Activated T-cell treated with anti-CD3 and anti-CD28 coated beads, Interleukin-2, amount 50 U/mL, for 4 hours (primary cell): ENCODE measurements at places on chromosomes 3 and 15.

GRCh38 chr3:190097025-190097424 lies 23.7 kb downstream of the P3H2 start:
- no peak for DNase-seq

- DNase-seq, result no peak
These were observed 233.4 kb downstream of the ADAMTS17 start for GRCh38 chr15:100108346-100108745.

DNA sequence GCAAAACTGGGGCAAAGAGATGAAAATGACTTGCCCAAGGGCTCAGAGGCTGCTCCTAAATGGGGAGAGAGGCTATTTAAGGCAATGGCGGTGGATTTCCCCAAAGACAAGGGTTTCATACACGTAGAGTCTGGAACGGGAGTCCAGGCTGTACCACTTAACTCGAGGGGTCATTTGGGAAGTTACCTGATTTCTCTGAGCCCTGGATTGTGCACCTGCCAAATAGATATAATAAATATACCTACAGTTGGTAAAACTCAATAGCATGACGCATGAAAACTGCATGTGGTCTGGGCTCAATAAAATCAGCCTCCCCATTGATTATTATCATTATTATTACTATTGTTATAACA lies 1.3 kb upstream of the ITPR1 start:
- no peak for DNase-seq

DNA sequence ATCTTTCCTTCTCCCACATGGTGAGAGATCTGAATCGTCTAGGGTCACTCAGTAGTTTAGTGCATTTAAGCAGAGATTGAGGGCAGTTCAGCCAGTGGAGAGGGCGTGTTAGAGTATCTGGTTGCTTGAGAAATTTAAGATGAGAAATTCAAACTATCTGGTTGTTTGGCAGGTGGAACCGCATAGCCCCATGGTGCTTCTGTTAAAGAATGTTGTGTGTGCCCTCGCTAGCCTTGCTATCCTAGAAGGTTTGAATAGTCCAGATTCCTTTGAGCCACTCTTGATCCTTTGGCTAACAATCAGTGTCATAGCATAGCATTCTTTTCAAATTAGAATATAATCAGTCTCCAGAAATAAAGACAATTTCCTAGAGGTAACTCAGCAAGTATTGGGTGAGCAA lies 32.1 kb downstream of the ABHD17C start:
- DNase-seq, result no peak

DNA sequence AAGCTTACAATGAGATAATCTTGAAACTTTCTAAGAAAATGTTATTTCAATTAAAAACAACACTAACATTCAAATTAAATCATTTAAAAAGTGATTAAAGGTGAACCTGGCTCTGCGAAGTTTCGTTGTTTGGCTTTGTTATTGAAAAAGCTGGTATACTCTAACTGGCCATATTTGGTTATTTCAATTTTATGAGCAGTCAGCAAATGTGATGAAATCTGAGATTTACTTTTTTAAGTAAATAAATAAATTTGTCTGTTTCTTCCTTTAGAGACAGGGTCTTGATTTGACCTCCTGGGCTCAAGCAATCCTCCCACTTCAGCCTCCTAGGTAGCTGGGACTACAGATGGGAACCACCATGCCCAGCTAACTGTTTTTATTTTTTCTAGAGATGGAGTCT lies 38.0 kb downstream of the CDV3 start:
- DNase-seq, result no peak

DNA sequence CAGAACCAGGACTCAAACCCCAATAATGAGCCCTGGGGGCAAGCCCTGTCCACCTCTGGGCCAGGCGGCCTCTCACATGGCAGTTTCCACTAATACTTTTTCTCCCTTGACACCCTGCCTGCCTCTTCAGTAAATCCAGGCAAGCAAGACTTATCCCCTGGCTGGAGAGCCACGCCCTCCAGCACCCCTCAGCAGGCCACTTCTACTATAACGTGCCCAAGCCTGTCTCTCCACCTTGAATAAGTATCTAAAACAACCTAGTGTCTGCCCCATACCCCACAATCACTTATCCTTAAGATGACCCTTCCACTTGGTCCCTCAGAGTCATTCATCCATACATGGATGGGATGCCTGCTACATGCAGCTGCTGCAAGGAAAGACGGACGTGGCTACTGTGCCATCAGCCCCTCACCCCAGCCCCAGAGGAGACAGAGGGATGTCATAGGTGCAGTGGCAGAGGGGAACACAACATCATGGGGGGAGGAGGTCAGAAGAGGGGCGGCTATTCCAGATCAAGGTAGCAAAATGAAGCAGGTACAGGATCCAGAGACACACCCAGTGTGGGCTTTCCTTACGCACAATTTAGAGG lies 63.4 kb downstream of the LRIG1 start:
- DNase-seq, result no peak

DNA sequence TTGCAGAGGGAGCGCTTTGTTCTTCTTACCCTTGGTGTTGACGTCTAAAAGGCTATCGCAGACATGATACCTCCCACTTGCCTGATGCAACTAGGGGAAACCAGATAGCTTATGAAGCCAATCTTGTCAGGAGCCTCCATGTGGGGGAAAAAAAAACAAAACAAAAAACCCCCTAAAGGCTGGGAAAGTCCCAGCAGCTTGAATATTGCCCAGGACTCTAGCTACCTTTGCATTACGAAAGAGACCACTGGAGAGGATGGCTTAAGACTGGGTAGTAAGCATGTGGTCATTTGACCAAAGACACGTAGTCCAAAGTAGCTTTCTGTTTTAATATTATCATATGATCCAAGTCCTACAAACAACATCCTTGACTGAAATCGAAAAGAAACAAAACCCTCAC lies 120.7 kb upstream of the WNT5A start:
- no peak for DNase-seq

- DNase-seq, result no peak
These were observed 18.5 kb downstream of the CPNE4 start for GRCh38 chr3:132016061-132017041.

- no peak for DNase-seq
These were observed 16.5 kb upstream of the RGMA start for GRCh38 chr15:93105485-93105884.

DNA sequence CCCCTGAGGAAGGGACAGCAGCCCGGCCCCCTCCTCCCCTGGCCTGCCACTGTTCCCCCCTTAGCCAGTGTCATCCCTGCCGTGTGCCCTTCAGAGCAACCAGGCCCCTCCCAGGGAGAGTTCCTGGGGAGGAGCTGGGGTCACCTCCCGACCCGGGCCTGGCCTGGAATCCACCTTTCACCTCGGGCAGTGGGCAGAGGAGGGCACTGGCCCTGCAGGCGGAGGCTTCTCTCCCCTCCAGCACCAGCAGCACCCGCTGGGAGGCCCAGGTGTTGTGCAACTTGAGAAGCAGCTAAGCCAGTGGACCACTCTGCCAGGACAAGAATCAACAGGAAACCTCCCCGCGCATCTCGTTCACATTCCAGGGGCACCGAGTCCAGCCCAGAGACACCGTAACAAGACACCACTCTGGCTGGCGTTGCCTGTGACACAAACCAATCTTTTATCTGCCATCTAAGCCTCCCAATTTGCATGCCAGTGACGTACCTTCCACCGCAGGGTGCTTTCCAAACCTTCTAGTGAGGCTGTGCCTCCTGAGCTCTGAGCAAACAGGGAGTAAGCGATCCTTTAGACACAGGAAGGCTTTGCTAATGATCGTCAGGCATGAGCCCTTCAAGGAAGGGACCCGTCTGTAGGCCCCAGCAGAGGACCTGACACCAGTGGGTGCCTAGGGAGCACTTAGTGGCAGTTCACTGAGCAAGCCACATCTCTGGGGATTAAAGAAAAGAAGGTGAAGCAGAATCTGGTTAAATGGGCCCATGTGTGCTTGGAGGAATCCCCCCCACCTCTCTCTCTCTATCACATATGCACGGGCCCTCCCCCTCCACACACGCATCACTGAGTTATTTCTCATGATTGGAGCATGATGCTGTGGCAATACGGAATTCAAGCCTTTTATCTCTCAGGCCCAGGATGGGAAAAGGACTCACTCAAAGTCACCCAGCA lies 98.9 kb upstream of the TLE3 start:
- peak; percentile 12 for DNase-seq

- DNase-seq, result no peak
These were observed 22.1 kb downstream of the CDIN1 start for GRCh38 chr15:36601497-36601932.

DNA sequence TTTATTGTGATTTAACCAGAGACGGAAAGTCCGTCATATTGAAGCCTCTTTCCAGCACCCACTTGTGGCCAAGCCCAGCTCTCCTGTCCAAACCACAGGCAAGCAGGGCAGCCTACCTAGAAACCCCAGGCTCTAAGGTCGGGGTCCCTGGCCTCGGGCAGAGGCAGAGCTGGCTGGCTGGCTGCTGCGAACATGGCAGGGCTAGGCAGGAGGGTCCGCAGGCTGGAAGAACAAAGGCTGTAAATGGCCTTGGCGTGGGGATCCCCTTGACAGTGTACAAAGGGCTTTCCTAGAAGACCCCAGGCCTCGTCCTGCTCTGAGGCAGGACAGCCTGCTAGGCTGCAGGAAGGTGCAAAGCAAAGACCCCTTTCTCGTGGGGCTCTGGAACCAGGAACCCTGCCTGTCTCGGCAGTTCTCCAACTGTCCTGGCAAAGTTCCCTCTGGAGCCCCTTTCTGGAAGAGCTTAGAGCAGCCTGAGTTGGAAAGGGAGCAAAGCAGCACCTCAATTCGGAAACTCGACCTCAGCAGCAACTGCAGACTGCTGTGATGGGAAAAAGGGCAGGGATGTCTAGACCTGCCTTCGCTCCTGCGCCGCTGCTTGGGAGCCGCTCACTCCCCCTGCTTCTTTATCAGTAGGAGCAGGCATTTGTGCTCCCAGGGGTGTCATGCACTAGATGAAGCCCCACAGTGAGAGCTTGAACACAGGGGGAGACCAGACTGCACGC lies 8.5 kb downstream of the CALML4 start:
- DNase-seq, result no peak

- DNase-seq, result peak; percentile 47
These were observed 111.7 kb downstream of the LMLN start for GRCh38 chr3:198071602-198072287.

DNA sequence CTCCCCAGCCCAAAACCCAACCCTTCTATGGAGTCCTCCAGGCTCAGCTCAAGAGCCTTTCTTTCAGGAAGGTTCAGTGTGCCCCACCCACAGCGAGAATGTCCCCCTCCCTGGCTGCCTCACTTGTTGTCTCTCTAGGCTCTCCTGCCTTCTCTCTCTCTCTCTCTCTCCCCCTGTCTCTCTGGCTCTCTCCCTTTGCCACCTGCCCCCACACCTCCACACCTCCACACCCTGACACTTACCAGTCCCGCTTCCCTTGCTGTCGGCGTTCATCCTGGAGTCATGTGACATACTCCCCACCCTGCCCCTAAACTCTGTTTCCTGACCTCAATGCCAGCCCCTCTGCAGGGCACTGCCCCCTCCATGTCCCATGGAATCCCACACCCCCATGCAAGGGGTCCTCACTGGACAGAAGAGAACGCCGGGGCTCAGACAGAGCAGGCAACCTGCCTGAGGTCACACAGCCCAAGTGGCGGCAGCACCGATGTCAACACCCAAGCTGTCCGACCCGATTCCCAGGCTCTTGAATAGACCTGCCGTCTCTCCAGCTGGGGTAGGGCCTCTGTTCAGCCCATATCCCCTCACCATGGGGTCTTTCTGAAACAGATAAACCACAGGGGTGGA lies 28.5 kb upstream of the SLC6A6 start:
- DNase-seq, result no peak

GRCh38 chr3:89025185-89025584 lies 82.2 kb upstream of the EPHA3 start:
- DNase-seq, result no peak

- DNase-seq, result no peak
These were observed 37.2 kb downstream of the ABHD5 start for GRCh38 chr3:43727930-43728329.

DNA sequence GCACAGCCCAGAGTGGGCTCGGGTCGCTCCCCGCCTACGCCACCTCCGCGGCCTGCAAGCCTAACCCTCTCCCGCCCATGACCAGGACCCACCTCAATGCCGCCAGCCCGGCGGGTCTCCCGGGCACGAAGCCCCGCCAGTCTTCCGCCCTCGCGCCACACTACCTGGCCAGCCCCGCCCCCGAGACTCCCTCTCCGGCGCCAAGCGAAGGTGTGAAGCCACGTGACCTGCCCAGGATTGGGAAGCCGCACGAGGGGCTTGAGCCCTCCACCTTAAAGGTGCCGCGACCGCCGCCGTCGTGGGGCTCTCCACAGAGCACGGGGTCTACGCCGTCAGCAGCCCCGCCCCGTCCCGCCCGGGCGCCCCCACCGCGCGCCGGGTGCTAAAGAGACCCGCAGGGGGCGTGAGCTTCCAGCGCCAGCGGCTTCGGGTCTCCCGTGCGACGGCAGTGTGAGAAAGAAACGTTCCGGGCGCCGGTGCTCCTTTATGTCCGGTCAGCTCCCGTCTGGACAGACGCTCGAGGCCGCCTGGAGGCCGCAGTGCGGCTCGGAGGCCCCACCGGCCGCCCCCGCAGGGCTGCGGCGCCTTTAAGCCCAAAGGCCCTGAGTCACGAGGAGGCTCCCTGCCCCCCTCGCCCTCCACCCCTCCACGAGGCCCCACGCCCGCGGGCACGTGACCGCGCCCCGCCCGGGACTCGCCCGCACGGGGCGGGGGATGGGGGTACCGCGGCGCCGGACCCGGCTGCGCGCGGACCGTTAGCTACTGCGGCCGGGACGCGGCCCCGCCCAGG lies at the start of gene CPEB1:
Gene CPEB1, minus strand, starts transcription at position 319 of the 790 bp plus-strand sequence. CDS start 18,904 bp downstream, outside the sequence.
- peak; percentile 50 for DNase-seq

DNA sequence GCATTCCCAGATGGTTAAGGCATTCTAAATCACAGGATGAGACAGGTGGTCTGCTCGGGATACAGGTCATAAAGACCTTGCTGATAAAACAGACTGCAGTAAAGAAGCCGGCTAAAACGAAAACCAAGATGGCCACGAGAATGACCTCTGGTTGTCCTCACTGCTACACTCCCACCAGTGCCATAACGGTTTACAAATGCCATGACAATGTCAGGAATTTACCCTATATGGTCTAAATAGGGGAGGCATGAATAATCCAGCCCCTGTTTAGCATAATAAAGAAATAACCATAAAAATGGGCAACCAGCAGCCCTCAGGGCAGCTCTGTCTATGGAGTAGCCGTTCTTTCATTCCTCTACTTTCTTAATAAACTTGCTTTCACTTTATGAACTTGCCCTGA lies 151.1 kb downstream of the ZNF385D start:
- no peak for DNase-seq

- no peak for DNase-seq
These were observed 62.7 kb upstream of the BNIP2 start for GRCh38 chr15:59751552-59752413.

DNA sequence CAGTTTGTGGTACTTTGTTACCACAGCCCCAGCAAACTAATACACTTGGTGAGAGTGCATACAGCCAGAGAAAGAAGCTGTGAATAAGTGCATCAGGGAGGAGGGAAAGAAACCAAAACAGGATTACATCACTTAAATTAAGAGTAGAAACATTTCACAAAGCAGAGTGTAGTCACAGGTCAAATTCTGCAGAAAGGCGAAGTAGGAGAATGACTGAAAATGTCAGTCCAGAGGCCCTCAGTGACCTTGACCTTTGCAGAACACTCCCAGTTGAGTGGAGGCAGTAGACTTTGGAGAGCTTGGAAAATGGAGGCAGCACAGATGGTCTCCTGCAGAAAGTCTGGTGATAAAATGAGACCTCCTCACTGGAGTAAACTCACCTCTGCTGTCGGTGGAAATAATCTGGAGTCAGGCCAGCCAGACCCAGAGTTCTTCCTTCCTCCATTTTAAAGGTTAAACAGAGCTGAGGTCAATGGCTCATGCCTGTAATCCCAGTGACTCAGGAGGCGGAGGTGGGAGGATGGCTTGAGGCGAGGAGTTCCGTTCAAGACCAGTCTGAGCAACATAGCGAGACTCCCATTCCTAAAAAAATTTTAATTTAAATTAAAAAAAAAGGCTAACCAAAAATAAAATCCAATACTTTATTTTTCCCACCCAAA lies 5.0 kb downstream of the CD86 start:
- DNase-seq, result no peak

- no peak for DNase-seq
These were observed 48.7 kb upstream of the ROBO2 start for GRCh38 chr3:76991165-76991564.
